ENCODE measurements at places on chromosomes 12 and 14.

- no peak for DNase-seq
Observed at GRCh38 chr12:98674841-98675240, 29.8 kb downstream of the APAF1 start.

DNA sequence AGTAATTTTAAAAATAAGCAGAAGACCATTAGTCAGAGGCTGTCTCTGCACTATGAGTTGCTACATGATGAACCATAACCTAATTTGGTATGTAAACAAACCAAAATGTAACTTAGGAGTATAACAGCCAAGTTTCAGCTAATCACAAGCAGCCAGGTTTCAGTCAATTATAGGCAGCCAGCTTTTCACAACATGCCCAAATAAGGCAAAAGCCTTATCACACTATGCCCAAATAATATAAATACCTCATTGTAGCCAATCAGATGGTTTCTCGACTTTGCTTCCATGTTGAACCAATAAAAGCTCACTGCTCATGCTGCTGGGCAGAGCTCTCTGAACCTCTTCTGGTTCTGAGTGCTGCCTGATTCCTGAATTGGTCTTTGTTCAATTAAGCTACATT, 38.6 kb downstream of the GARIN6 start:
- DNase-seq, result no peak

DNA sequence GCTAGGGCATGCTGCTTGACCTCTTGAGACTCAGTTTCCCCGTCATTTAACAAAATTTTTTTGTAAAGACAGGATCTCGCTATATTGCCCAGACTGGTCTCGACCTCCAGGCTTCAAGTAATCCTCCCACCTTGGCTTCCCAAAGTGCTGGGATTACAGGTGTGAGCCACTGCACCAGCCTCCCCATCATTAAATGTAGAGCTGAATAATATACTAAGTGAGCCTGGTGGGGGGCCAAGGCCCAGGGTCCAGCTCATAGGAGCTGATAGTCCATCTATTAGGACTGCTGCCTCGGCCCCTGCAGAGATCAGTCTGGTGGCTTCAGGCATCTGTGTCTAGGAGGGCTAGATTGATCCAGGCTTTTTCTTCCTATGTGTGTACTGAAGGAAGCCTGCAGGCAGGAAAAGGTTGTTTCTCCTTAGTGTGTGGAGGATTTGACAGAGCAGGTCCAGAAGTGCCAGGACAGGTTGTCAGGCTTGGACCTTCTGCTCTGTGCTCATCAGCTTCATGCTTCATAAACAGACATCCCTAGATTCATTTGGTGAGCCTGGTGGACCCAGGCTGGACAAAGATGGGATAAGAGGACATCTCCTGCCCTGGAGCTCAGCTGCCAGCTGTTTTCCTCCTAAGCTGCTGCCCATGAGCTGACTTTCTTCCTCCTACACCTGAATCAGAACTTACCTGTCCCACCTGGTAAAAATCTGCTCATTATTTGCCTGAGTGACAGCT, 135.4 kb downstream of the ZFP36L1 start:
- no peak for DNase-seq

DNA sequence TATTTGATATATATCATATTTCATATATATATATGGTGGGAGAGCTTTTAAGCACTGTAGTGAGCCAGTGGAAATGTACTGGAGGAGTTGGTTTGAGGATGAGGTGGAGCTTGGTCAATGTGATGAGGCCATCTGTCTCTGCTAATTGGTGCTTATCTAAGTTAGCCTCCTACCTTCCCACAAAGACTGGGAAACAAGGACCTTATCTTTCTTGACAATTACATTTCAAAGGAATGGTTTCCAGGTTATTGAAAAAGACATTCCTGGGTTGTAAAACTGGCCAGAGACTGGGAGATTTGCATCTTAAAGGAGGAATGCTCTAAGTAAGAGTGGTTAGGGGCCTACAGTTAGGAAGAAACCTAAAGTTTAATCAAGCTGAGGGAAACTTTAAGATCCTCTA, 212.8 kb upstream of the SYT1 start:
- no peak for DNase-seq

- no peak for DNase-seq
Observed at GRCh38 chr14:77570706-77571268, 45.6 kb downstream of the SPTLC2 start.

DNA sequence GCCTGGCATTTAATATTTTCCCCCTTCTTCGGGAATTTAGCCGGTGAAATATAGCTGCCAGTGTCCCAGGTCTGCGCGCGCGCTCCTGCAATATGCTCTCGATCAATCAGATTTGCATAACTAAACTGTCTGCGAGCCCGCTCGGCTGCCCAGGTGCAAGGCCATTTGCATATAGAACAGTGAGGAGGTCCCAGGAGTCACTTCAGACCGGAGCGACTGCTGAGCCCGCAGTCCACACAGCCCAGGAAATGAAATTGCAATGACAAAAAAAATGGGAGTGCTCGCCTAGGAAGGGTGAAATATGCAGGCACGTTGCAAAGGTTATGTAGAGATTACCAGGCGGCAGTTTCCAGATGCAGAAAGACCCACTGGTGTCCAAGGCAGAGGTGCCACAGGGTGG, 228.5 kb downstream of the VRK1 start:
- no peak for DNase-seq

DNA sequence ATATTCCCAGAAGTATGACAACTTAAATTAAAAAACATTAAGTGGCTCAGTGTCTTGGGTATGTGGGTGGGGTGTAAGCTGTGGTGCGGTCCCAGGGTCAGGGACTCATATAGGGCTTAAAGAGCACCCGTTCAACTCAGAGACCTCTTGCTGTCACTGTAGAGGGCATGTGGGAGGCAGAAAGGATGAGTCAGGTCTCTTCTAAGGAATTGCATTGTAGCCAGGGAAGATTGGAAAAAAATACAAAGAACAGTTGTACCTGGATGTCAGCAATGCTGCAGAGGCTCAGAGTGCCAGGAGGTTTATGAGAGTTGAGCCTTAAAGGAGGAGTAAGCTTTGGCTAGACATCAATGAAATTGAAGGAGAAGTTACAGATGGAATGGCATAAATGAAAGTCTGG, 104.1 kb downstream of the MYRFL start:
- no peak for DNase-seq

DNA sequence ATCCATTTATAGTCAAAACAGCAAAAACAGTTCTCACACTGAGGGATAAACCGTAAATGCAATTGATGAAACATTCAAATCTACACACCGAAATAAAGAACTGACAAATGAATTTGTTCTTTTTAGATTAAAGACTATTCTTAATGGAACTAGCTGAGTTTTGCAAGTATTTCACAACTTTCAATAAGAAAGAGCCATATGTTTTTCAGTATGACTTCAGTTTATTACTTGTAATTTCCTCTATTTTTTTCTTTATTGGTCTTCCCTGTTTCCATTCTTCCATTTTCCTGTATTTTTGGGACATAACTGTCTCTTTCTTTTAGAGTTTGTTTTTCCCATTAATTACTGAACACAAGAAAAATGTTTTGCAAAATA, 4.3 kb downstream of the BCAT1 start:
- DNase-seq, result no peak

- DNase-seq, result no peak
Observed at GRCh38 chr14:55245657-55246268, 25.5 kb upstream of the FBXO34 start.

- DNase-seq, result no peak
Observed at GRCh38 chr12:22206111-22206728, 128.3 kb downstream of the ST8SIA1 start.

- no peak for DNase-seq
Observed at GRCh38 chr12:111998015-111998414, 14.9 kb downstream of the TMEM116 start.

DNA sequence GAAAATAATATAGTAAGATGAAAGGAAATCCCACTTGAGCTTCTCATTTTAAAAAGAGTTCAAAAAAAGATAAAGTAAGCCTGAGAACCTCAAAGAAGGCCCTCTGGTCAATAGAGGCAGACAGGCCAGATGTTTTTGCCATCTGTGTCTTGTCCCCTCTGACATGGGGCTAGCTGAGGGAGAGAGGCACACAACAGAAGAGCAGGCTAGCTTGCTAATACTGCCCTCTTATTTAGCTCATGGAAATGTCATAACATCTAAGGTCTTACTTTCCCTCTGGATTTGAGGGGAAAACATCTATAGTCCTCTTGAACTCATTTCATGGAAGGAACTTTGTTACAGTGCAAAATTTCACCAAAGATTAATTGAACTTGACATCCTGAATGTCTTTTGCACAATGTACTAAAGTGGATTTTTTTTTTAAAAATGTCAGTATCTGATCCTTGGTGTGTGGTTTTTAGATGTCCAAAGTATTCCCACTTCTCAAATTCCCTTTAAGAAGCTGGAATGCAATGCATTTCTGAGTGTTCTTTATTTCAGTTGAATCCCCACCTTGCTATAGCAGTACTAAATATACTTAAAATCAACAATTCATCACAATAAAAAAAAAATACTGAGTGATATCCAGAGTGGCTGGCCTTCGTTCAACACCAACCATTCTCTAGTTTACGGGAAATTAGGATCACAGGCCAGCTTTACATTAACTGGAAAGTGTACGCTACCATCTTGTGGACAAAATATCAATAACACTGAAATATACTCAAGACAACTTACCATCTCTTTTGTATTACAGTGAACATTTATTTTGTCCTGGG, 176.7 kb downstream of the PAH start:
- no peak for DNase-seq
